ENCODE measurements at places on chromosomes 11 and 22.

DNA sequence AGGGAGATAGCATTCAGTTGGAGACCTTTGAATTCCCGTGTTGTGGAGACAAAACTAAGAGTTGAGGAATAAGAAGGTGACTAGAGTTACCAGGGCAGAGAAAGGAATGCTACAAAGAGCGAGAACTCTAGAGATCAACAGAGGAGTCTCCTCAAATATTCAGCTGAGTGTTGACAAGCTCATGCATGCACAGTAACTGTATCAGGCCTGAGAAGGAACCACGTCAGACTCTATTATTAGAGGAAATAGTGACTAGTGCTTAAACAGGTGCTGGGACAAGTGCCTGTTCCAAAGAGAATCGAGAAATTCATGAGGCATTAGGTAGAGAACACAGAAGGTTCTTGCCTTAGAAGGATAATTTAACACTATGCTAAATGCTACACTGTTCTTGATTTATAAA lies 333.8 kb upstream of the CHORDC1 start:
- no peak for DNase-seq

GRCh38 chr11:77547863-77548551 lies 41.7 kb upstream of the AQP11 start:
- no peak for DNase-seq

GRCh38 chr11:117366248-117366647 lies 38.6 kb downstream of the CEP164 start:
- DNase-seq: no peak

GRCh38 chr22:49166746-49167145 lies 660.9 kb downstream of the BRD1 start:
- DNase-seq: no peak

- no peak for DNase-seq
These were observed 6.2 kb downstream of the PICALM start for GRCh38 chr11:86062719-86063118.

GRCh38 chr11:123218451-123218850 lies 23.4 kb upstream of the CLMP start:
- DNase-seq: no peak

- no peak for DNase-seq
These were observed 56.0 kb downstream of the USP35 start for GRCh38 chr11:78244546-78245255.

DNA sequence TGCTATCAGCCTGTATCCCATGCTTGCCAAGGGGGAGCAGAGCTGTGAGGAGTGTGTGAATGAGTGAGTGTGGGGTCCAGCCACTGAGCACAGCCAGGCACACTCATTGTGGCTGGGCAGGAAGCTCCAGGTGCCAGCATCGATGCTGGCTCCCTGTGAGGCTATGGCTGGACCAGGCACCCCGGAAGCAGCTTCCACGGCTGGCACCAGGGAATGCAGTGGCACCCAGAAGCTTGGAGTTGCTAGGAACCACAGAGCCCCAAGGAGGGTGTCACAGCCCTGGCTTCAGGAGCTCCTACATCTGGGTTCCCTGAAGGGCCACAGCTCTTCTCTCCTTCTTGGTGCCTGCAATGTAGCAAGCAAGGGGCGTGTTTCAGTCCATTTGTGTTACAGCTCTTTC lies 625.9 kb upstream of the RAG2 start:
- DNase-seq: no peak

DNA sequence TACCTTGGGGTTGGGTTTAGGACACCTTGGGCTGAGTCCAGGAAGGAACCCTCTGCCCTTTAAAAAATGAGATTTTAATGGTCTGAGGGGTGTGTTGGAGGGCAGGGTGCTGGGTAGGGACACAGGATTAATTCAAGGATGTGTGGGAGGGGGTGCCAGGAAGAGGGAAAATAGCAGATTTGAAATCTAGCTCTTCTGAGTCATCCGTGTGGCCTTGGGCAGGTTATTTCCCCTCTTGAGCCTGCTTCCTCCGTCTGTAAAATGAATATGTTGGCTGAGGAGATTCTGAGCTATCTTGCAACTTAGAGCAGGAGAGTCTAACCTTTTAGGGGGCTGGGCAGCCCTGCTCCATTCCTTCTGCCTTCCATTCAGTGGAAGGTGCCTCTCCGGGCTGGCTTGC lies 3.0 kb downstream of the TSPAN18 start:
- no peak for DNase-seq

Measured in stimulated activated naive CD4-positive, alpha-beta T cell treated with Interleukin-2 at 50 U/mL for 16 hours (primary cell).